Activated CD8-positive, alpha-beta memory T cell treated with anti-CD3 and anti-CD28 coated beads, Interleukin-2, amount 50 U/mL, for 4 hours (primary cell): ENCODE measurements at places on chromosomes 5 and 9.

- DNase-seq, result no peak
These were observed 9.5 kb downstream of the SIL1 start for GRCh38 chr5:139188558-139189270.

DNA sequence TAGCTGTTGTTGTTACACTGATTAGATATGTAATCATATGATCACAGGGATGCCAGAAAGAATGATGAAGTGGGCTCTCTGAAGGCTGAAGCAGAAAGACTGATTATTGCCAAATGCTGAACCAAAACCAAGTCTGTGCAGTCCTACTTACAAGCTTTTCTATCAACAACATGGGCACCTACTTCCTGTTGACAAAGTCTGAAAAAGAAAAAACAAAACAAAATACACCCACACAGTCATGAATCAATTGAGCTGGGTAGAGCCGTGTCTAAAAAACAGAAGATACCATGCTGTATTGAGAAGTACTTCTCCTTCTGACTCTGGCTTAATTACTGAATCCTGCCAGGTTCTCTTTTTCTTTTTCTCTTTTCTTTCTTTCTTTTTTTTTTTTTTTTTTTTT is 363.4 kb downstream of the RAB3C start:
- no peak for DNase-seq

- no peak for DNase-seq
These were observed 102.2 kb downstream of the PARP8 start for GRCh38 chr5:50768634-50769033.

GRCh38 chr9:125121146-125121545 is 22.2 kb downstream of the SCAI start:
- DNase-seq, result no peak

DNA sequence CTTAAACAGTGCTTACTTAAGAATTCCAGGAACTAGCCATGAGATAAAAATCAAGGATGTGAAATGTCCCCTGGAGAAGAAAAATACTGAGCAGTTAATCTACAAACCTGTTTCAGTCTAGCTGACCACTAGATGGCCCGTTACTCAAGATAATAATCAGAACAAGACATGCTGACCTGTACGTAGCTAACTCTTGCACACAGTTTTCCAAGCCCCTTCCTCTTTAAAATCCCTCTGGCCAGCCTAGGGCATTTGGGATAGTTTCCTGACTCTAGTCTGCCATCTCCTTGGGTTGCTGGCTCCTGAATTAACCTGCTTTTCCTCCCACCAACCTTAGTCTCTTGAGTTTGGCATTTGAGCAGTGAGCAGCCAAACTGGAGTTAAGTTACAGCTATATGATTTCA is 59.2 kb upstream of the TRAF1 start:
- DNase-seq, result no peak

GRCh38 chr9:136211006-136211405 is 6.1 kb upstream of the LHX3 start:
- DNase-seq, result no peak
